ENCODE measurements at places on chromosomes 12 and 14. TPM values are rescaled to one million over a fixed set of nuclear protein-coding genes. Genes with fewer than 3 reads are reported as not detected.

The SPIC gene
- total RNA-seq: not detected

GRCh38 chr14:64891839-64892375 is 12.2 kb upstream of the SPTB start:
- DNase-seq: no peak

DNA sequence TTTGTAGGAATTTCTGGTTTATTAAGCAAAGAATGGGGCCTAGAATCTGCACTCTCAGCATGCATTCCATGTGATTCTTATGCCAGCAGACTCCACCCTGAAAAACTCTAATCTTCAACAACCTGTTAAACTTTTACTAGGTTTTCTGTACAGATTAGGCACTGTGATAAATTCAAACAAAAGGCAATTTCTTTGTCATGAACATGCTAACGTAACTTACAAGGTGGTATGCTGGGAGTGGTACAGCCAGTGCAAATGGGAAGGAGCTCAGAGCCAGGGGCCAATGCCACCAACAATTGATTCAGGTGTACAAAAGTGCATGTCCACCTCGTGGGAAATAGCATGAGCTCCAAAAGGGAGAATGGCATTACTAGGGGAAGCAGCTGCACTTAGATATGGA is 83.0 kb downstream of the PPFIBP1 start:
- DNase-seq: no peak

The TMTC1 gene
- total RNA-seq: 52.5 TPM

The ANAPC7 gene
- 30.7 TPM for total RNA-seq

The MAP3K9 gene
- total RNA-seq: 2.4 TPM

GRCh38 chr14:51540364-51540763 is 111.3 kb upstream of the FRMD6 start:
- DNase-seq: no peak

DNA sequence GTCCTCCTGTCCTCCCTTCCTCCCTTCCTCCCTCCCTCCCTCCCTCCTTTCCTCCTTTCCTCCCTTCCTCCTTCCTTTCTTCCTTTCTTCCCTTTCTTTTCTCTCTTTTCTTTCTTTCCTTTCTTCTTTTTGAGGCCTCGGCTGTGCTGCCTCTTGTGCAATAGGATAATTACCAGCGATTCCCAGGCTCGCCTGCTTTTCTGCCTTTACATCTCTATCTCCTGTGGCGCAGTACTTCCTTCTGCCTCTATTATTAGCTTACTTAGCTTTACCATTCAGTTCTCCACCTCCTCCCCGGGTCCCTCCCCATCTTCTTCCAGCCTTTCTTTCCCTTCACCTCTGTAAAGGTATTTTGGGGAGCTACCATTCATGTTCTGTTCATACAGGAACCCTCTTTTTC is 19.9 kb downstream of the ETV6 start:
- no peak for DNase-seq

The SLCO1B3 gene
- total RNA-seq: not detected

DNA sequence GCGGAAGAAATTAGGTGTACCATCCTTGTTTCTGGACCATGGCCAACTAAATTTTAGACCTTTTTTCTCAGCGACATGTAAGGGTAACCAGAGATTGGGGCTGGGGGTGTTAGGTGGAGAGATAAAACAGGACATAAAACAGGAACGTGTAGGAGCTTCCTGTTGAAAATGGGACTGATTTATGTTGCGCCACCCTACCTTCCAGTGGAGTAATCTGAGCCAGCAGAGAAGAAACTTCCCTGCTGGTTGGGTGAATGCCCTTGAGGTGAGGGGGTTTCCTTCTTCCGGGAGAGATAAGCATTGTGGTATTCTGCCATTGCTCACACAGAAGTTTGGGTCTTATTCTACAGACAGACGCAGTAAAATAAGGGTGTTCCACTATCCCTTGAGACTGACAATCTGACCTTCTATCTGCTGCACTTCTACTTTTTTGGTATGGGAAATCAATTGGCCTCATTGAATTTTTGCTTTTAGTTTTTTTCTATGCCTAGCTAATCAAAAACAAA is 417.6 kb downstream of the PCNX1 start:
- no peak for DNase-seq

The WNT1 gene
- total RNA-seq: not detected

The CYP27B1 gene
- not detected for total RNA-seq

GRCh38 chr14:33986804-33987203 is 35.9 kb upstream of the EGLN3 start:
- no peak for DNase-seq

DNA sequence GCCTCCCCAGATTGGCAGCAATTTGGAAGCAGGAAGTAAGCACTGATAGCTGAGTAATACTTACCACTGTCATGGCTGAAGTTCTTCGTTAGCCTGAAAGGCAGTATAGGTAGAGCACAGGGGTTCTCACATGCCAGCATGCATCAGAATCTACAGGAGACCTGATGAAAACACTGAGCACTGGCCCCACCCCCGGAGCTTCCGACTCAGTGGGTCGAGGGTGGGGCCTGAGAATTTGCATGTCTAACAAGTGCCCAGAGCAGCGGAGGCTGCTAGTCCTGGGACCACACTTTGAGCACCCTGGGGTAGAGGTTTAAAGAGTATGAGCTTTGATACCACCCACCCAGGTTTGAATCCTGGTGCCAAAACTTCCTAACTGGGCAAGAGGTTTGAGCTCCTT is 89.6 kb downstream of the FBXW8 start:
- DNase-seq: no peak

DNA sequence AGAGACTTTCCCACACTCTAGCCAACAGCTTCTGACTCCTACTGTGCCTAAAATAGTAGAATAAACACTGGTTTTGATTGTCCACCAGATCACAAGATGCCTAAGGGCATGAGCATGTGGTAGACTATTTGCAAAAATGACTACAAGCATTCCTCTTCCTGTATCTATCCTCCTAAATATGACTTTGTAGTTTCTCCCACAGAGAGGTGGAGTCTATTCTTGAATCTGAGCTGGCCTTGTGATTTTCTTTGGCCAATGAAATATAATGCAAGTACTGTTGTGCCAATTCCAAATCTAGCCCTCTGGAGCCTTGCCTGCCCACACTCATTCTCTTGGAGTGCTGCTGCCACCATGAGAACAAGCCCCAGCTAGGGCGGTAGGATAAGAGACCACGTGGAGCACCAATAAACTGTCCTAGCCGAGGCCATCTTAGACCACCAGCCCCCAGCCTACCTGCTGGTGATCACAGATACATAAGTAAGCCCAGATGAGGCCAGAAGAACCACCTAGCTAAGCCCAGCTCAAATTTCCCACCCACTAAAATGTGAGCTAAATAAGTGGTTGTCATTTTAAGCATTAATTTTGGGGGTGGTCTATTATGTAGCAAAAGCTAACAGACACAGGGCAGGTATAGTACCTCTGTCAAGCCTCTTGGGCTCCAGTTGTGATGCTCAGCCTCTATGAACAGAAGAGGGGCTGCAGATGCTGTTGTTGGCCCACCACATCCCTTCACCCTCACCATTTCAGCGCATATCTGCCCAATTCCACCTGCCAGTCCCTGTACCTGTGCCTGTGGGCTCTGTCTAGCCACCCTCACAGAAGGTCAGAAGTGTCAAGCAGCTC is 17.9 kb downstream of the ZFP36L1 start:
- no peak for DNase-seq

DNA sequence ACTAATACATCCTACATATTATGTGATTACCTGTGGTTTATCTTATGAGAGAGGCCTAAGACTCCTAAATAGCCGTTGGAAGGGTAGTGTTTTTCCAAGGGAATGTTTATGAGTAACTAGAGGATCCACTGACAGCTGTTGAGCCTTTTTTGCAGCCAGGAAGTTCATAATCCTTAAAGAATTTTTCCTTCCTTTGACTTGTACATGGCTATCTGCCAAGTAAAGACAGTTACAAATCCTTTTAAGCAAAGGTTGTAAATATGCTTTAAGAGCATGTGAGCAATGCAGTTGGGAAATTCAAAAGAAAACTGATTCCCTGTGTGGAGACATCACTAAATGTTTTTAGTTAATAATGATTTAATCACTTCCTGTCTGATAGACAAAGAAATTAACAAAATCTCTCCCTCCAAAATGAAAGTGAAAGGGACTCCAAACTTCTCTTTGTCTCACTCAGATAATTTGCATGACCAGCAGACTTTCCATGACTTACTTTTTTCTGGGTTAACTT is 333.8 kb downstream of the PDZRN4 start:
- DNase-seq: no peak

The KRT75 gene
- total RNA-seq: not detected

DNA sequence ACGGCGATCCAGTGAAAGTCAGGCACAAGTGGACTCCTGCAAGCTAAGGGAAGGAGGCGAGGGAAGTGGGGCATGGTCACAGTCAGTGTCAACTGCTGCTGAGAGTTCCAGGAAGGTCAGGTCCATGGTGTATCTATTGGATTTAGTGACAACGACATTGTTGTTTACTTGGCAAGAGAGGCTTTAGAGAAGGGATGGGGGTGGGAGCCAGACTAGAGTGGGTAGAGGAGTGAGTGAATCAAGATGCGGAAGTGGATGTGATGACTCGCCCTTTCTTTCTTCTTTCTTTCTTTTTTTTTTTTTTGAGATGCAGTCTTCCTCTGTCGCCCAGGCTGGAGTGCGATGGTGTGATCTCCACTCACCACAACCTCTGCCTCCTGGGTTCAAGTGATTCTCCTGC is 12.5 kb downstream of the P2RX7 start:
- no peak for DNase-seq

DNA sequence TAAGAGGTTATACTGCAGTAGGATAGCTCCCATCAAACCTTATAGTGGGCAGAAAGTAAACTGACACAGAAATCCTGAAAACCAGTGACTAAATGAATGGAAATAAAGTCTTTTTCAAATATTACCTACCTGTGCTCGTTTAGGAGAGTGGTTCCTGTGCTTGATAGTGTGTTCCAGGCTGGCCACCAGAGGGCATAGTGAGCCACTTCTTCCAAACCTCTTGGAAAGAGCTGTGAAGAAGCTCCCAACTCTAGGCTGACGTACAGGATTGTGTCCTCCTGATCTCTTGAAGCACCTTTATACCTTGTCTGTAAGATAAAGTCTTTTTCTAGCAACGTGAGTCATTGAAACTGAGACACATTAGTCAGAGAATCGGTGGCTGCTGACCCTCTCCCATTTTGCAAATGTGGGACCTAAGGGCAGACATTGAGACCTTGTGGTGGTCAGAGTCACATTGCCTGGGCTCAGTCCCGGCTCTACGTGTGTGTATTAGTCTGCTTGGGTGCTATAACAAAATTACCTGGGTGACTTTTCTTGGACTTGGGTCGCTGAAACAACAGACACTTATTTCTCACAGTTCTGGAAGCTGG is 17.6 kb downstream of the TDP1 start:
- DNase-seq: peak; percentile 78

GRCh38 chr14:104228221-104228620 is 89.8 kb downstream of the KIF26A start:
- peak; percentile 29 for DNase-seq

DNA sequence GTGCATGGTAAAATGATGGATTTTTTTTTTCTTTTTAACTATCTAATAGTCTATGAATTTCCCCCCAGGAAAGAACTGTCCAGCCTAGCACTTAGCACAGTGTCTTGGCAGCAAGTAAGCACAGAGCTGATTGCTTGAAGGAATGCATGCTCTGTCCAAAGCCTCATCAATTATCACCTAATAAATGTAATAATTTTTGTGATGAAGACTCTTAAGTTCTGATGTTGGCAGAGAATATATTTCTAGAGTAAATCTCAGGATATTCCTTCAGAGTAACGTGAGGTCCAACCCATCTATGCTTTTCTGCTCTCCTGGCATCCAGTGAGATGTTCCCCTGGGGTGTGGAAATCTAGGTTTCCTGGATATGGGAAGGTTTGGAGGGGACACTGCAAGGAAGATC is 152.4 kb downstream of the TMX1 start:
- no peak for DNase-seq

- DNase-seq: no peak
Measured at GRCh38 chr14:39884091-39884490, 451.9 kb upstream of the FBXO33 start.

The A2M gene
- 604 TPM for total RNA-seq

DNA sequence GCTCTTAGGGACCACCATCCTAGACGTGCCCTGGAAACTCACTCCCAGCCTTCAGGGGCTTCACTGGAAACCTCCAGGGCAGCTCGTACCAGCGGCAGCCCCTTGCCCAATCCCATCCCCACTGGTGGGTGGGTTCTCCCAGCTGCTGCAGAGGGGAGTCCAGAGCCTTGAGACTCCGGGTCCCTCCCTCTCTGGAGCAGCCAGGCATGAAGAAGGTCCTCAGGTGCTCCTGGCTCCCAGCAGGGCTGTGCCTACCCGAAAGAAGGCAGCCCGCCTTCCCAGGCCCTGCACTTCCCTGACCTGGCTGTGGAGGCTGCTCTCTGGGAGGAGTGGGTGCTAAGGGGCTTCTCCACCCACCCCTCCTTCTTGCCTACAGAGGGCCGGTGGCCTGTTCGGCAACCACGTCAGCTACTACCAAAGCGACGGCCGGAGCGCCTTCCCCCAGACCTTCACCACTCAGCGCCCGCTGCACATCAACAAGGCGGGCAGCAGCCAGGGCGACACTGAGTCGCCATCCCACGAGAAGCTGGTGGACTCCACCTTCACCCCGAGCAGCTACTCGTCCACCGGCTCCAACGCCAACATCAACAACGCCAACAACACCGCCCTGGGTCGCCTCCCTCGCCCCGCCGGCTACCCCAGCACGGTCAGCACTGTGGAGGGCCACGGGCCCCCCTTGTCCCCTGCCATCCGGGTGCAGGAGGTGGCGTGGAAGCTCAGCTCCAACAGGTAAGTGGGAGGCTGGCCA is 115.5 kb upstream of the FKBP4 start:
- no peak for DNase-seq

The FSCB gene
- total RNA-seq: not detected

DNA sequence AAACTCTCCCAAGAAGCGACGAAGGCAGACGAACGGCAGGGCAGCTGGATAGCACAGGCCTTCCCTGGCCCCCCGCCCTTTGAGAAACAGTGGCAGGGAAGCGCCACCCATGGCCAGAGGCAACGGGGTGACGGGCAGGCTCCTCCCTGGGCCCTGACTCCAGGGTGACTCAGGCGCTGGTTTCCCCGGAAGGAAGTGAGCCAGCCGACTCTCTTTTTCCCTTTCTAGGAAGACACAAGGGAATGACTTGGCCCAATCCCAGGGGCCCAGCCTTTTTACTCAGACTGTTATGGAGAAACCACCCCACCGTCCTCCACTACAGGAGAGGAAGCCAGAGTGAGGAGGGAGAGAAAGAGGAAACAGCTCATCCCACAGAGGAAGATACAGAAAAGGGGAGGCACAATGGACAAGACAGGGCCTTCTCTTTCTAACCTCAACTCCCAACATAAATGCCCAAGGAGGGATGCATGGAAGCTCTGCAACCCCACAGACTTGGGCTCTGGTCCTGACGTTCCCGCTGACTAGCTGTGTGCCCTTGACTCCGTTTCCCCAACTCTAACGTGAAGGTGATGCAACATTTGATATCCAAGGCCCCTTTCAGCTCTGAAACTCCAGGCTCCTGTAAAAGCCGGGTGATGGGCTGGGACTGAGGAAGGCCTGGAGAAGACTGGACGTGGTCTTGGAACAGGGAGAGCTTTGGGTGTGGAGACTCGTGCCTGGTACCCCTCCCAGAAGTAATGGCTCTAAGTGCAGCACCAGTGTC is 27.9 kb downstream of the ACTN1 start:
- peak; percentile 95 for DNase-seq

GRCh38 chr14:30581283-30581625 is 22.3 kb downstream of the G2E3 start:
- no peak for DNase-seq

- DNase-seq: no peak
Measured at GRCh38 chr12:1122786-1123185, 131.8 kb downstream of the ERC1 start.

All from right cardiac atrium (tissue), 5 donors.